NCI-H1436 treated with DMSO at 0.1 percent for 48 hours (cell line): ENCODE measurements at places on chromosomes 1 and 21.

DNA sequence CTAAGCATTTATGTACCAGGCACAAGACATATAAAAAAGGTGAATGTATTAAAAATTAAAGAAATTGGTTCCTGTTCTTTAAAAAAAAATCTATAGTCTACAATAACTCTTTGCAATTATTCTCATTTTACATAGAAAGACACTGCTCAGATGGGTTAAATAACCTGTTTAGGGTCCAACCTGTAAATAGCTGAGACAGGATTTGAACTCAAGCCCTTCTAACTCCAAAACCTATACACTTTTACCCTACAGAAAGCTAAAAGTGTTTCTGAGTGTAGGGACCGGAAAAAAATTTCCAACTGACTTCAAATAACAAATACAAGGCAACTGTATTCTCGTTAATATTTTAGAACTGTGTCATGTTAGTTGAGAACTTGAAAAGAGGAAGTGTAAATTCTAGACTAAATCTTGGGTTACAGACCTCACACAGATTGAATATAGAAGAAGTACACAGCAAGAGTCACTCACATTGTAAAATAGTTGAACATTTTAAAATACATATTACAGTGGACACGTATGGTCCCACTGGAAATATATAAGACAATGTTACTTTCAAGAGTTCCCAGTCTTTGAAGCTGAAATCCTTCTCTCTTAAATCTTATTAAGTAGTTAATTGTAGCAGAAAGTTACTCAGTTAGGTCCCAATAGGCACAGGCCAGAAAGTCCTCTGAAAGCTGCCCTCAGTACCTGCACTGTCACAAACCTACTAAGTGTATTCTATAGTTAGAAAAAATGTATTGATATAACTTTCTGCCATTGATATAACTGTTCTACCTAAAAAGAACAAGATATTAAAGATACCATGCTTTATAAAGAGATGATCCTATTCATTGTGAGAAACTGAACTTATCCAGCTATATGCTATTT lies 7.3 kb downstream of the EDEM3 start:
- no peak for DNase-seq

GRCh38 chr1:234134878-234135277 lies 230.4 kb downstream of the SLC35F3 start:
- no peak for DNase-seq

DNA sequence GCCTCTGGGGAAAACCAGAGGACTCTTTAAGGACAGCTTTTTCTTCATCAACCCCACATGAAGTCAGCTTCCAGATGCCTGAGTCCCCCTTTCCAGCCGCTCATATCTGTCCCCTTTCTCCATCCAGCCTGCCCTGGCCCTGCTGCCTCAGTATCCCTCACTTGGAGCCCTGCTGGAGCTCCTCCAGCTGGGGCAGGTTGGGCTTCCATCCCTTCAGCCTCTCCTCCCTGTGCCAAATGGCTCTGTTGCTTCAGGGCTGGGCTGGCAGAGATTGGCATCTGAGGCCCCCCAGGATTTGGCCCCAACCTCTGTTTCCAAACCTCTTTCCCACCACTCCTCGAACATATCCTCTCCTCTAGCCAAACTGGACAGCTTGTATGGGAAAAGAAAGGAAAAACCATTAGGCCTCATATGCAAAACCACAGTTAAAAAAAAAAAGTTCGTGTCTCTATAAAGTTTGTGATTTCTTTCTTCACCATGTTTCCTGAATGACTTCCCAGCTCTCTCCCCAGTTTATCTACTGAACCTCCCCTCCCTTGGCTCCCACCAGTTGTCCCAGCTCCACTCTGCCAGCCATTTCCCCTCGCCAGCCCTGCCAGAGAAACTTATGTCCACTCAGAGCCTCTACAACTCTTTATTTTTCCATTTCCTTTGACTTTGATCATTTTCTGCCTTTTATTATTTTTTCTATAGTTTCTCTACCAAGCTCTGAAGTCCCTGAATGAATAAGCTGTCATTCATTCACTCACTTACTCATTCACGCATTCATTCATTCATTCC lies 217.9 kb downstream of the FOXD2 start:
- no peak for DNase-seq

DNA sequence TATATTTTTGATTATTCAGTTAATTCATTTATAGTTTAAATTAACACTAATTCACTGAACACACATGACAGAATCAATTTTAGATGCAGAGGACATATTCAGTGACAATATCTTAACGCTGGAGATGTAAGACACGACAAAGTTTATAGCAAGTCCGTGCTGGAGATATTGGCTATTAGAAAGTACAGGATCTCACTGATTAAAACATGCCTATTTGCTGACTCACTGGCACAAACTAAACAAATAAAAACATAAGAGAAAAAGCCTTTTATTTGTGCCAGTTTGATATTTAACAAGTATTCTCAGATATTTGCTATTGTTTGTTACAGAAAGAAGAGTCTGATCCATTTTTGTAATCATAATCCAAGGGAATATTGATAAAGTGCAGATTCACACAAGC lies 1122.9 kb upstream of the B3GALT2 start:
- no peak for DNase-seq

DNA sequence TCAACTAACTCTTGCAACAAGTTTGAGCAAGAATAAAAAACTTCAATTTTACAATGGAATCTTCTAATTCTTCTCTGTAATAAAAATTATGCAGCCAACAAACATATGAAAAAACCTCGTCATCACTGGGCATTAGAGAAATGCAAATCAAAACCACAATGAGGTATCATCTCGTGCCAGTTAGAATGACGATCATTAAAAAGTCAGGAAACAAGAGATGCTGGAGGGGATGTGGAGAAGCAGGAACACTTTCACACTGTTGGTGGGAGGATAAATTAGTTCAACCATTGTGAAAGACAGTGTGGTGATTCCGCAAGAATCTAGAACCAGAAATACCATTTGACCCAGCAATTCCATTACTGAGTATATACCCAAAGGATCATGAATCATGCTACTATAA lies 327.5 kb upstream of the LYPLAL1 start:
- DNase-seq, result no peak
